ENCODE measurements at places on chromosomes 13 and 19. TPM values are rescaled to one million over a fixed set of nuclear protein-coding genes. Genes with fewer than 3 reads are reported as not detected.

The ZNF486 gene
- total RNA-seq, result 2.1 TPM

The ZNF878 gene
- 6.4 TPM for total RNA-seq

The KLK10 gene
- total RNA-seq, result not detected

The GADD45B gene
- total RNA-seq, result 4.6 TPM

GRCh38 chr13:66237411-66238062 is 992.6 kb downstream of the PCDH9 start:
- no peak for DNase-seq

- DNase-seq, result peak; percentile 38
Observed at GRCh38 chr19:58154287-58154678, 3.7 kb upstream of the ZNF329 start.

GRCh38 chr13:69291292-69291906 is 816.2 kb upstream of the ATXN8OS start:
- DNase-seq, result no peak

- DNase-seq, result no peak
Observed at GRCh38 chr13:39777527-39778061, 122.1 kb downstream of the COG6 start.

- DNase-seq, result no peak
Observed at GRCh38 chr13:41017159-41017558, 2.0 kb downstream of the ELF1 start.

DNA sequence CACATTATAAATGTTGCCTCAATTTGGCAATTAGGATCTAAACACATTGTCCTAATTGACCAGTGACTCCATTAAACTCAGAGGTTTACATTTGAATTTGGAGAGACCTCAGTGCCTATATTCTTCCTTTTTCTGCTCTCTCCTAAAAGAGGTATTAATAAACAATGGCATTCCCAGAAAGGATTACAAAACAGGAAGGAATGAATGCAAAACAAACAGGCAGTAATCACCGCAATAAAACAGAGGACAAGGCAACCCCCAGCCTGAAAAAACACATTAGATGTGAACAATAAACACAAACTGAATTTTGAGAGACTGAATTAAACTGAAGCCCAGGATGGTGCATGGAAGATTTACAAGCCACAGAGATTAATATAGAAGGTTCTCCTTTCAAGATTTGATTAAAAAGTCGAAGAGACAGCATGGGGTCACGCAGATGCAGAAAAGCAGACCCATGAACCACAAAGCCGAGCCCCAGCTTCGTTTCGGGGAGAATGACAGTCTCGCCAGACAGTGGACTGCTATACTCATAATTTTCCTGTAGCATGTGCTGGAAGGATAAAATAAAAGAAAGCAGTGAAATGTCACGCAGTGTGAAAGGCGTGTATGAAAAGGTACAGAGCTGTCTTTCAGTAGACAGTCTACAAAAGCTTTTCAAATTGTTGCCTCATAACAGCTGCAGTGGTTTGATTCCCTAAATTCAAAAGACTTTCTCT is 503.0 kb downstream of the LIG4 start:
- no peak for DNase-seq

DNA sequence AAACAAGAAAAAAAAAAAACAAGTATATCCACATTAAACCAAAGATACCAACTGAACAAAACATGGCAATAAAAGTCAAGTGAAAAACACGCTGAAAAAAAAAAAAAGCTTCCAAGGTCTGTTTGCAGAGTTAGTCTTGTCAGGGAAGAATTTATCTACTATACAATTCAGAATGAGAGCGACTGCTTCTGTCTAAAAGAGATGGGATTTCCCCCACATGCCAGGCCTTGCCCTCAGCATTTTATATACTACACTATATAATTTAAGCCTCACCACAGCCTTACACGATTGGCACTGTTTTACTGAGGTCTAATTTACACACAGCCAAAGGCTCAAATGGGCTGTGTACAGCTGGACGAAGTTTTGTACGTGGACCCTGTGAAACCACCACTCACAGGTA is 67.3 kb downstream of the FOXO1 start:
- DNase-seq, result no peak

GRCh38 chr19:18897094-18898029 is 1.4 kb upstream of the CERS1 start:
- DNase-seq, result no peak

- DNase-seq, result no peak
Observed at GRCh38 chr19:5339950-5340636, 519 bp downstream of the PTPRS start.

DNA sequence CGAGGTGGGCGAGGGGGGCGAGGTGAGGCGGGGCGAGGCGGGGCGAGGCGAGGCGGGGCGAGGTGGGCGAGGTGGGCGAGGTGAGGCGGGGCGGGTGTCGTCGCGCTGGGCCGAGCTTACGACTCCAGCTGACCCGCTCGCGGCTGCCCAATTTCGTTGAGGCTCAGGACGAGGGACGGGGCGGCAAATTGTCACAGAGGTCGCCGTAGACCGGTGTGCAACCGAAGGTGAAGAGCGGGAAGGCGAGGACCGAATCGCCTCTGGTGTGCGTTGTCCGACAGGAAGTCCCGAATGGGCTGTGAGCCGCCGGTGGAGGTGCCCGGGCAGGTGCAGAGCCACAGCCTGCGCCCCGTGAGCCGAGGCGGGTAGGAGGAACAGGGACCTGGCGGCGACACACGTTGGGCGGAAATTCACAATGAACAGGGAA is at the start of gene LACC1:
Gene LACC1 (plus strand): TSS at position 150 of the 427 bp plus-strand sequence. CDS start 1,082 bp downstream, outside the sequence.
- no peak for DNase-seq

- no peak for DNase-seq
Observed at GRCh38 chr13:98416408-98416807, 160.5 kb downstream of the STK24 start.

Measured in HepG2 (cell line).